ENCODE measurements at places on chromosomes 4 and X.

DNA sequence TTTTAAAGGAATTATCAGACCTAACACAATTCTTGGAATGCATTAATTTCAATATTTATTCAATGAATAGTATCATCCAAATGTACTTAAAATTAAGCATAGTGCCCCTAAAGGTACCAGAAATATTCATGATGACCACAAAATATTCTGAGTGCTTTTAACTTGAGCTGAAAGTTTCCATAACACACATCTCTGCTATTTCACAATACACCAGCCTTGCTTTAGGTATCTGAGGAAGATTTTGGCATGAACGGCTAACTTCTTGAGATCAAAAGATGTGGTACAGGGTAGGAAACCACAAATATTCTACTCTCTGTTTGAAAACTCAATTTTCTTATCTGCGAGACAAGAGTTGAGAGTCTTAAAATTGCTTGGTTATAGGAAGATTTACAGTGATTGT, 538.3 kb upstream of the PCDH7 start:
- DNase-seq: no peak

- no peak for DNase-seq
Measured at GRCh38 chr4:98996765-98997068, 1.2 kb downstream of the METAP1 start.

DNA sequence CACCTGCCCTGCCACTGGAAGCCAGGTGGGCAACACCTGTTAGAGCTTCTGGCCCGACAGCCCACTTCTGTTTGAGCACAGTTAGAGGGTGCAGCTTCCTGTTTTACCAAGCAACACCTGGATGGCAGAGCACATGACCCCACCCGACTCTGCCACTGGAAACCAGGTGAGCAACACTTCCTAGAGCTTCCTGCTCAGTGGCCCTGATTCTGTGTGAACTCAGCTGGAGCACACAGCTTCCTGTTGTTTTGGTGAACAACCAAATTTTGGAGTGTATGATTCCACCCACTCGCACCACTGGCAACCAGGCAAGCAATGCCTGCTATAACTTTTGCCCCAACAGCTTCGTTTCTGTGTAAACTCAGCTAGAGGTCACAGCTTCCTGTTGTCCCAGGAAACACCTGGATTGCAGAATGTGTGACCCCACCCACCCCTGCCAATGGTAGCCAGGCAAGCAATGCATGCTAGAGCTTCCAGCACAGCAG, 163.8 kb upstream of the KLF8 start:
- DNase-seq: no peak

GRCh38 chr4:47498899-47499298, 13.8 kb downstream of the ATP10D start:
- no peak for DNase-seq

DNA sequence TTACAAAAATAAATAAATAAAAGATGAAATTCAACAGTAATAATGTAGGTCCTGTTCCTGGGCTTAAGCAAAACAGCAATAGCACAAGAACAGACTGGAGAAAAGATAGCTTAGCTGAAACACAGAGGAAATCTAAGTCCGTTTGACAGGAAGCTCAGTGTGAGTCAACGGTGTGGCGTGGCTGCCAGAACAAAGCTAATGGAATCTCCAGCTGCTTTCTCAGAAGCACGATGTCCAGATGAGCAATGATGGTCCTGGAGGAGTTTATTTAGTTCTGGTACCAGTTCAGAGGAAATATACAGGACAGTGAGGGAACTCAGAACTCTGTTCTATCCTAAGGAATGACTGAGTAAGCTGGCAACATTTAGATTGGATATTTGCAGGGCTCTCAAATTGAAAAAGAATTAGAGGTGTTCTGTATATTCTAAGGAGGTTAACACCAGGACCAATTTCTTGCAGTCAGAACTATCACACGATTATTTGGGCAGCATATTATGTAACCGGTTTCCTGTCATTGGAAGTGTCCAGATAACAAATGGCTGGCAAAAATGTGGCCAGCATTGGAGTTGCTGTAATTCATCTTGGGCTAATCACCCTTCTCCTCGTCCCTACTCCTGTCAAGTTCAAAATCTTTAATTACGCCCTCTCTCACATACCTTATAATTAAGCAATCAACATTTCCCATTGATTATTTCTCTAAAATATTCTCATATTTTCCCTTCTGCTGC, 12.7 kb downstream of the GAB3 start:
- no peak for DNase-seq

All from hypothalamus (tissue), 51 donors.